Stimulated activated CD4-positive, alpha-beta T cell treated with anti-CD3 and anti-CD28 coated beads, Interleukin-4, amount 100 ng/mL, for 24 hours (primary cell): ENCODE measurements at places on chromosomes 16 and 17.

GRCh38 chr17:2090804-2091534 is 36.1 kb downstream of the HIC1 start:
- no peak for DNase-seq

- DNase-seq, result no peak
These were observed 163.5 kb downstream of the COPRS start for GRCh38 chr17:31695456-31696090.

DNA sequence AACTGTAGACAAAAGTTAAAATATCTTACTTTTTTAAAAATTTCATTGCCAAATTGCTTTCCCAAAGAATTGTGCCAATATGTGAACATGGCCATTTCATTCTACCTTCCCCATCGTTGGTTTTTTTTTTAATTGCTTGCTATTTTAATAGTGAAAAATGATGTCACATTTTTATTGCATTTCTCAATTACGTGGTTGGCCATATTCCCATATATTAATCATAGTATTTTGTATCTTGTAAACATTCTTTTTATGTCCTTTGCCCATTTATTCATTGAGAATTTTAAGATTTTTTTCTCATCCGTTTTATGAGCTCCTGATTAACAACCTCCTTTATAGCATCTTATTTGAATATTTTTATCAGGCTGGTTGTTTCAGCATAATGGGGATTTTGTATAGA is 7.2 kb downstream of the OMG start:
- DNase-seq, result no peak

- DNase-seq, result no peak
These were observed 1.3 kb downstream of the SALL1 start for GRCh38 chr16:51149721-51150164.

DNA sequence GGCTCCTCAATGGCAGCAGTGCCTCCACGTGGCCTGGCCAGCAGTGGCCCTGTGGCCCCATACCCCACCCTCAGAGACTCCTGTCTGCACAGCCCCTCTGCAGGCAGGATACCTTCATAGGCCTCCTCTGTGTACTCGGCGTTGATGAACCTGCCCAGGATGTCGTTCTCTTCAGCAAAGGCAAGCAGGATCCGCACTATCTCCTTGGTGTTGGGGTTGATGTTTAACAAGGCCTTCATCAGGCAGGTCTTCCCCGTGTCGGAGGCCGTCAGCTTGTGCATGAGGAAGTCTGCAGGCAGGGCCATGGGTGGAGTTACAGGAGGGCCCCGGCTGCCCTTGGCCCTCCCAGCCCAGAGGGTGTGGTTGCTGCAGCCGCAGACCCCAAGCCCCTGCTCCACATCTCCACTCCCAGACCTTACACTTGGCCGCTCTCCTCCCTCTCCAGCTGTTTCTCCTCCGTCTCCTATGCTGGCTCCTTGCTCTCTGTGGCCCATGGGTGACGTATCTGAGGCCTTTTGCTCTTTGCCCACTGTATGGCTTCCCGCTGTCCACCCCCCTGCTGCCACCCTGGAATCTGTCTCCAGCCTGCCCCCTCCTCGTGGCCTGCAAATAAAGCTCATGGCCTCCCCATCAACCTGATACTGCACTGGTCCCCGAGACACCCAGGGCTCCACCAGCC is 15.1 kb downstream of the TRPV3 start:
- no peak for DNase-seq

DNA sequence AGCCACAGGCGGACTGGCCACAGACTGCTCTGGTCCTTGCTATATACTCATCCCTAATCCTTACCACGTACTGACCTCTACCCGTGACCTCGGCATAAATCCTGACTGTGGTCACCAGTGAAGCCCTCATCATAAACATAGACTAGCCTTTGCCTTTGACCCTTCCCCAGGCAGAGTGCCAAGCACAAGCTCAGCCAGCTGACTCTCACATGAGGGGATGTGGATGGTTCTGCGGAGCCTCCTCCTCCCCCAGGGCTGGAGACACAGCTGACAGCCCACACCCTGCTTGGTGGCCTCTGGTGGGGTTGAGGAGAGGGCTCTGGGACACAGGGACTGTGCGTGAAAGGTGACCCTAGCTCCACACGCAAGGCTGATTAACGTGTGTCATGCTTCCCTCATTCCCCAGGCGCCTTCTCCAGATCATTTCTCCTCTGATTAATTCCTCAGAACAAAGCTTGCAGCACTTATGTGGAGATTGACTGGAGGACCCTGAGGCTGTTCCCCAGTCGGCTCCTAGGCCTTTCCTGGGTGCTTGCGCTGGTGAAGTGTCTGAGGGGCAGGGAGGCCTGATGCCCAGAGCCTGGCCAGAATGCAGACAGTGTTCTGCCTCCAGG is 241.5 kb upstream of the NLRP1 start:
- no peak for DNase-seq

DNA sequence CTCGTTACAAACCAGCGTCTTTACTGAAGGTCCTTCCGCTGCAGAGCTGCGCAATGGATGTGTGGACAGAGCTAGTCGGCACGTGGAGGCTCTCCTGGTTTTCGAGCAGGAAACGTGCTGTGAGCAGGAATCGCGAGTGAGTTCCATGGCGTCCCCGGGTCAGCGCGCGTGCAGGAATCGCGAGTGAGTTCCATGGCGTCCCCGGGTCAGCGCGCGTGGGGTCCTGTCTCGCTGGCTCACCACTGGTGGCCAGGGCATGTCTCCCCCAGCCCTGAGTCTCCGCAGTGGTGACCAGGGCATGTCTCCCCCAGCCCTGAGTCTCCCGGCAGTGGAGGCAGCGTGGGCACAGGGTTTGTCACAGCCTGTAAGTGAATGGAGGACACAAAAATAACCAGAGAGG is 62.7 kb downstream of the KLHDC4 start:
- DNase-seq, result no peak

DNA sequence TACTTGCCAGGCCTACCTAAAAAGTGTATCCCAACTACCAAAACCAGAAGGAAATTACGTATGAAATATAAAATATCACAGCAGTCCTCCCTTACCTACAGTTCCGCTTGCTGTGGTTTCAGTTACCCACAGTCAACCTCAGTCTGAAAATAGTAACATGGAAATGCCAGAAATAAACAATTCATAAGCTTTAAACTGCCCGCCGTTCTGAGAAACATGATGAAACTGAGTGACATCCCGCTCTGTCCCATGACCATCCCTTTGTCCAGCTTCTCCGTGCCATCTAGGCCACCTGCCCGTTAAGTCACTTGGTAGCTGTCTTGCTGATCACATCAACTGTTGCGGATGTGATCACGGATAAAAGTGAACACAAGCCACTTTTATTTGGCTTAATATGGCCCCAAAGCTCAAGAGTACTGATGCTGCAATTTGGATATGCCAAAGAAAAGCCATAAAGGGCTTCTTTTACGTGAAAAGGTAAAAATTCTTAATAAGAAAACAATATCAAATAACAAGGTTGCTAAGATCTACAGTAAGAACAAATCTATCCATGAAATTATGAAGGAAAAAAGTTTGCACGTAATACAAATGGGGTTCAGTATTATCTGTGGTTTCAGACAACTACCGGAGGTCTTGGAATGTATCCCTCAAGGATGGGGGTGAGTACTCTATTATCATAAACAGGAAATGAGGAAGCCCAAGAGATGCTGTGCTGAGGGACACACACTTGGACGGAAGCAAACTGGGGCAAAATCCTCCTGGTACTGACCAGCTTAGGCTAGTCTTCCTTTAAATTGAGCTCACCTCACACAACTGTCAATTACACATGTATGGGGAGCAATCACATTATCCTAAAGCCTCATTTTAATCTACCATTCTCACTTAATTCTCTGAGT is 8.2 kb downstream of the USP22 start:
- peak; percentile 15 for DNase-seq

- DNase-seq, result no peak
These were observed 109.1 kb downstream of the C17orf67 start for GRCh38 chr17:56724664-56725063.

DNA sequence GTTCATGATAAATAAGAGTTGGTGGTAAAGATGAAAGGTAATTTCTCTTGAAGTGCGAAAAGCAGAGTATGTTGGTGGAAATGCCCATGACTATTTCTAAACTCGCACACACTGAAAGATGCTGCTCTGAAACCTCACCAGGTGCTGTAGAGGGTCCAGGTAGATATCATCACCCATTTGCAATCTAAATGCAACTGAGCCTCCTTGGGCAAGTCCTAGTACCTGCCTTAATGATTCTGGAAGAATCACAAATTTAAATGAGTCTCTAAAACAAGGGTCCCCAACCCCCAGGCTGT is 5.9 kb upstream of the MMD start:
- no peak for DNase-seq

DNA sequence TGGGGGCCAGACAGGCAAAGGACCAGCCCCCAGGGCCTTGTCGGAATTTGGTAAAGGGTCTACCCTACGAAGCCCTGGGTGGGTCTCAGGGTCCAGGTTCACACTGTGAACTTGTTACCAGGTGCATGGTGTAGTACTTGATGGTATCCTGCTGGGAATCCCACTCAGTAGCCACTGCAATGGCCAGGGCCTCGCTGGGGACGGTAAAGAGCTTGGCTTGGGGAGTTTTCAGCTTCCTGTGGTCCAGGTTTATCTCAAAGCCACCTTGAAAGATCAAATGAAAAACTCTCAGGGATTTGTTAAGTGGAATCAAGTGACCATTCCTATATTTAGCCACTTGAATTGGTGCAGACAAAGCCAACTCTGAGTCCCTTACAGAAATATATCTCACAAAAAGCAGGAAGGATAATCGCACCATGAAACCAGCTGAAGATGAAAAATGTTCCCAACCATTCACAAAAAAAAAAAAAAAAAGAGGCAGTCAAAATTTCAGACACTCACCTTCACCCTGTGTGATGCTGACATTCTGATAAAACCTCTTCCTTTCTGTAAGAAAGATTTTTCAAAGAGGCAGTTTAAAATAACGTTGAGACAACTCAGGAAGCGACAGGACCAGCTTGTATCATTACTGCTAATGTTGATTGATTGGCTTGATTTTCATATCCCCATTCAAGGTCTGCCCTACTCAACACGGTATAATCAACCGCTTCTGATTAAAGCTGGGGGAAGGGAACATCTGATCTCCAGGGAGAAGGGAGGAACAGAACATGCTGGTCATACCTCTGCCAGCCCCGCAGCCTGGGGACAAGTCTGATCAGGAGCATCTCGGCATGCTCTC is 10.6 kb downstream of the ATPAF2 start:
- DNase-seq, result no peak

- no peak for DNase-seq
These were observed 5.7 kb downstream of the ADGRG1 start for GRCh38 chr16:57634171-57634570.

DNA sequence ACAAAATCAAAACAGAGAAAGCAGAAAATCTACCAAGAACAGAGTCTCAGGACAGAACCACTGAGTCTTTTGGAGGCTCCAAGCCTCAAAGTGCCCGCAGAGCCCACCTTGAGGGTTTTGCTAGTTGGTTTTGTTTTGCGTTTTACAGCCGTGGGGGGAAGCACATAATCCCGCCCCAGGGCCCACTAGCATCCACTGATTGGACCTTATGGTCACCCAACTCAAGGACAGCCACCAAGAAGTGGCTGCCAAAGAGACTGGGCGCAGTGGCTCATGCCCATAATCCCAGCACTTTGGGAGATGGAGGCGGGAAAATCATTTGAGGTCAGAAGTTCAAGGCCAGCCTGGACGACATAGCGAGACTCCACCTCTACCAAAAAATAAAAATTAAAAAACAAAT is 9.9 kb downstream of the ALOX15B start:
- no peak for DNase-seq

GRCh38 chr16:11706180-11706742 is 36.4 kb downstream of the TXNDC11 start:
- DNase-seq, result no peak

GRCh38 chr17:44400226-44400847 is 10.9 kb upstream of the ITGA2B start:
- no peak for DNase-seq

GRCh38 chr17:48492401-48493298 is 38.2 kb downstream of the HOXB1 start:
- DNase-seq, result peak; percentile 69

- DNase-seq, result no peak
These were observed 3.9 kb downstream of the ZNF750 start for GRCh38 chr17:82835766-82836512.

- no peak for DNase-seq
These were observed 5.9 kb upstream of the CDIP1 start for GRCh38 chr16:4544473-4544872.

DNA sequence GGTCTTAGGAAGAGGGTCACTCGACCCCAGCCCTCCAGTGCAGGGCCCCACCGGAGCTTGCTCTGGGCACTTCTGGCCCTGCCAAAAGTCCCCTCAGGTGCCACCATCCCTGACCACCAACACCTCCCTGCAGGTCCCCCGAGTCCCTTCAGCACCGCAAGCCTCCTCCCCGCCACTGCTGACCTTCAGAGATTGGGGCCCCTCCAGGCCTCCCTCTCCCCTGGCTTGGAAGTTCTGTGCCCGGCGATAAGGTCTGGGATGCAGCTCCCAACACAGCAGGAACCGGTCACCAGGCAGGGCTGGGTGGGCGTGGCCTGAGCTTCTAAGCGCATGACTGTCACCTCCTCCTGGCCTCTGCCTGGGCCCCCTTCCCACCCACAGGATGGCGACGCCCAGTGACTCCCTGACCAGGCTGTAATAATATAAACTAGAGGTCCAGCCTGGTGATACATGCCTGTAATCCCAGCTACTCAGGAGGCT is 11.2 kb downstream of the PIEZO1 start:
- DNase-seq, result no peak

DNA sequence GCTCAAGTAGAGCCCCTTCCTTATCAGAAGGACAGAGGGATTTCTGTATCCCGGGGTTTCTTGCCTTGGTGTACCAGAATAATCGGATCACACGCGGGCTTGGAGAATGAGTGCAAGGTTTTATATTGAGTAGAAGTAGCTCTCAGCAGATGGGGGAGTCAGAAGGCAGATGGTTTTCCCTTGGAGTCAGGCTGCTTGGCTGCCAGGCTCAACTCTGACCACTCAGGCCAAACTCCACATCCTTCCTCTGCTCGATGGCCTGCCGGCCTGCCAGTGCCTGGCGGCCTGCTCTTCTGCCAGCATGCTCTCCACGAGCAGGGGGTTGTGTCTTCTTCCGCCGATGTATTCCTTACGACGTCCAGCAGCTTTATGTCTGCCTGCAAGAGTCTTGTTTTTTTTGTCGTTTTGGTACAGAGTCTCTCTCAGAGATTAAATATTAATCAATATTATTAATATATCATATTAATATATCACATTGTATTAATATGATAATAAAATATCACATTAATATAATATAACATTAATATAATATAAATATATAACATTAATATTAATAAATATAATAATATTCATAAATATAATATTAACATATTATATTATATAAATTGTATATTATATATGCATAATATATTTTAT is 229.2 kb upstream of the WSCD1 start:
- DNase-seq, result no peak

GRCh38 chr17:66952681-66953629 is 11.6 kb upstream of the CACNG4 start:
- no peak for DNase-seq

- DNase-seq, result no peak
These were observed 2.2 kb downstream of the LDHD start for GRCh38 chr16:75114179-75114945.
